ENCODE measurements at places on chromosomes 11 and 22. TPM values are rescaled to one million over a fixed set of nuclear protein-coding genes. Genes with fewer than 3 reads are reported as not detected.

- DNase-seq = peak; percentile 26
Observed at GRCh38 chr11:125457814-125458343, 38.2 kb downstream of the FEZ1 start.

- peak; percentile 21 for DNase-seq
Observed at GRCh38 chr22:35230839-35231584, 26.3 kb upstream of the HMGXB4 start.

Gene DEFB131B
- total RNA-seq = not detected

DNA sequence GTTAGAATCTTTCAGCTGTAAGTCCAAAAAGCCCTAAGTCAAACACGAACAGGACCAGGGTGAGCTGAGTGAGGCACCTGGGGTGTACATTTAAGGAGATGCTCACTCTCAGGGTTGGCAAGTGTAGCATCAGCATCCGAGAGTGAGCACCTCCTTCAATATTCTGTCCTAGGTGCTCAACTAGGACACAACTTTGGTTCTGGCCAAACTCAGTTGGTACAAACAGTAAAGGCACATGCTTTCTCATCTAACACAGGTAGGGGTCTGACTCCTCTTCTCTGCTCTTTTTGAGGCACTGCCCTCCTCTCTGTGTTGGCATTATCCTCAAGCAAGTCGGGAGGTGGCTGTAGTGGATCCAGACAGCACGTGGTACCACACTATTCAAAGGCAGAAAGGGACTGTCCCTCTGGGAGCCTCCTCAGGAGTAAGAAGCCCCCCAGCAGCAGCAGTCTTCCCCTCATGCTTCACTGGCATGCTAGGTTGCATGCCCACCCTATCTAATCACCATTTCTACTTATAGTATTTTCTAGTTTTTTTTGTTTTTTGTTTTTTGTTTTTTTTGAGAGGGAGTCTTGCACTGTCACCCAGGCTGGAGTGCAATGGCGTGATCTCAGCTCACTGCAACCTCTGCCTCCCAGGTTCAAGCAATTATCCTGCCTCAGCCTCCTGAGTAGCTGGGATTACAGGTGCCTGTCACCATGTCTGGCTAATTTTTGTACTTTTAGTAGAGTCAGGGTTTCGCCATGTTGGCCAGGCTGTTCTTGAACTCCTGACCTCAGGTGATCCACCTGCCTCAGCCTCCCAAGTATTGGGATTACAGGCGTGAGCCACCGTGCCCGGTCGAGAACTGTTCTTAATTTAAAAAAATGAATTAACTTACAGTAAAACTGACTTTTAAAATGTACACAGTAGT lies 14.7 kb upstream of the MAPK1 start:
- no peak for DNase-seq

Gene SLC22A9
- total RNA-seq = not detected

- DNase-seq = no peak
Observed at GRCh38 chr11:70109006-70109405, 30.9 kb downstream of the ANO1 start.
